SHP77 treated with DMSO at 0.1 percent for 48 hours (cell line): ENCODE measurements at places on chromosomes 1 and 21.

GRCh38 chr1:14777516-14778506 lies 179.3 kb downstream of the KAZN start:
- no peak for DNase-seq

- DNase-seq = no peak
Observed at GRCh38 chr1:12142891-12143630, 23.7 kb upstream of the TNFRSF1B start.

DNA sequence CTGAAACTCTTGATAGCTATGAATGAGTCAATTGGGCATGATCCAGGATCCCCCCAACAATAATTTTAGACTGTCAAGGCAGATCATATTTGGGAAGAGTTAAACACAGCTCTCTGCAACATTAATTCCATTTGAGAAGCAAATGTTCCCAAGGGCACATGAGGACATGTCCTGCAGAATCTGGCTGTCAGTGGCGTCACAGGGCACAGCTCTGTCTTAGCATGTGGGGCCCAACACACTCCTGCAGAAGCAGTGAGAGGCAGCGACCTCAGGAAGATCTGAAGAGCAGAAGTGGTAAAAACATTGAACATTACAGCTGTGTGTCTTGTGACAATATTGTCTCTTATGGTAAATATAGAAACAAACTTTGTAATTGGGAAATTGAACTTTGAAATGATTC lies 197.1 kb upstream of the PBX1 start:
- no peak for DNase-seq

DNA sequence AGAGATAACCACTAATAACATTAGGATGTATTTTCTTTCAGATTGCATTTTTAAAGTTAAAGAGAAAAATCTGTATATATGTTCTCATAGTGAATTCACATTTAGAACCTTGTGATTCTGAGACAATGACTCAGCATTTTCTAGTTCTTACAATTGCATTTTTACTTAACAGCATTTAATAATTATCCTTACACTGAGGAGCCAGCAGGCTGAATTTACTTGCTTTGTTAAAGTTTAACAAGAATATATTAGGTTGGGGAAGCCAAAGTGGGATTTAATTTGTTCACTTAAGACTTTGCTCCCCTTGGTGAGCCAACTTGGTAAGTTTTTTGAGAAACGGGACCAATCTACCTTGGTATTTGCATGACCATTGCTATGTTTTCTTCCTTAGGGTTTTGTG lies 4.5 kb downstream of the PATJ start:
- no peak for DNase-seq

DNA sequence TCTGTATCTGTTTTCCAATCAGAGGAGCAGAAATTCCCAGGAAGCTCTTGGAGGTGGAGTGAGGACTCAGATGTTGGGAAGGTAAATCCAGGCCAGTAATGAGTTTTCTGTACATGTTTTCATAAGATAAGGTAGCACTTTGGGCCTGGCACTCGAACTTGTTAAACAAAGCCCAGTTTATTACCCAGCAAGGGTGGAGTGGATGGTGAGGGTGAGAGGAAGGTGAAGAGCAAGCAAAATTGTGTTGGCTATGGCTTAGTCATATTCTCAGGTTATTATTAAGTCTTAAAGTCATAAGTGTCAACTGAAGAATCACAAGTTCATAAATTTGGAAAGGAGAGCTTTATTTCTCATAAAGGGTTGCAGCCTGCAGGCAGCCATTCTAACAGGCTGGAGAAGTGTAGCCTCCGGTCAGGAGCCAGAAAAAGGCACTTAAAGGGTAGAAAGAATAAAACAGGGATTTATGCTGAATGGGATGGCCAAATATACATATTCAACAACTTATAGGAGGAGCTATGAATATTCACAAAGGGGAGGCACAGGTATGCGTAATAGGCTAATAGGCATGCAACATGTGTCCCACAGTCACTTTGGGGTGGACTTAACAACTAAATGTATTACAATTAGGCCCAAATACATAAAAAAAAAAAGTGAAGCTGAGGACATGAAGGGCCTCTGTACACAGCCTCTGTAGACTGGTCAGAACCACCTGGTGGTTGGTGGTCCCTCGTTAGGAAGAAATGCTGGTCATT lies 523.9 kb downstream of the LMO4 start:
- DNase-seq = no peak

- no peak for DNase-seq
Observed at GRCh38 chr1:223179280-223179679, 36.2 kb upstream of the TLR5 start.

DNA sequence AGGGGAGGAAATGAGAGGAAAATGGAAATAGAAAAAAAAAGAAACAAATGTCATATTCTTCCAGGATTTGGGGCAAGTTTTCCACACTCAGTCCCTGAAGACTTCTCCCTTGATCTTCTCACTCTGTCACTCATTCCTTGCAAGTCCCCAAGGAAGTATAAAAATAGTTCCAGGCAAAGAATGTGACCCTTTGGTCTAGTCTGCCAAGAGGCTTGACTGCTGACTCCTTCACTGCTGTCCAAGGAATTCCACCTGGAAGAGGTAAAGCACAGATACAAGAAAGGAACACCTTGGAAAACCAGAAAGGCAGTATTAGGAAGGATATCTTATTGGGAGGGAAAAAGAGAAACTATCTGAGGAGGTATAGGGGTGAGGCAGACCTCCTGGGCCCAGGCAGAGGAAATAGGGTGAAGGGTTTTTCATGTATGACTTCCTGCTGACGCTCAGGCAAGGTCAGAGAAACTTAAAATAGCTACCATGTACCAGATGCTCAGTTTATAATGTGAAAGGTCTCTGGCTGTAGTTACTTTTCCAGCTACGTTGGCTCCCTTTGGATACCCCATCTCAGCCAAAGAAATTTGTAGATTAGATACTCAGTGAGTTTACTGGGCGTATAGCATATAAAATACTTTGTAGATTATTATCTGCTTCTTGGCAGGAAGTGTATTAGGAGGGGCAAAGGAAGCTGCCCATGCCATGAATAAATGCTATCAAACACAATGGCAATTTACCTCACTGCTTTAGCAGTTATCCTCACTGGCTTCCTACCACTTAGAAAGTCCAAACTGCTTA lies 2.0 kb upstream of the GJA5 start:
- DNase-seq = no peak

GRCh38 chr1:22805672-22806038 lies 95.0 kb downstream of the EPHB2 start:
- DNase-seq = no peak

DNA sequence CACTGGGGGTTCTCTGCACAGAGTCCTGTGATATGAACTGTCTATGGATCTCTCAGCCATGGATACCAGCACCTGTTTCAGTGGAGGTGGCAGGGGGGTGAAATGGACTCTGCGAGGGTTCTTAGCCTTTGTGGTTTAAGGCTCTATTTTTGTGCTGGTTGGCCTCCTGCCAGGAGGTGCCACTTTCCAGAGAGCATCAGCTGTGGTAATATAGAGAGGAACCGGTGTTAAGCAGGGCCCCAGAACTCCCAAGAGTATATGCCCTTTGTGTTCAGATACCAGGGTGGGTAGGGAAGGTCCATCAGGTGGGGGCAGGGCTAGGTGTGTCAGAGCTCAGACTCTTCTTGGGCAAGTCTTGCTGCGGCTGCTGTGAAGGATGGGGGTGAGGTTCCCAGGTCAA lies 330.0 kb upstream of the PLD5 start:
- DNase-seq = no peak

GRCh38 chr1:3590139-3590763 lies 21.1 kb downstream of the MEGF6 start:
- DNase-seq = no peak

DNA sequence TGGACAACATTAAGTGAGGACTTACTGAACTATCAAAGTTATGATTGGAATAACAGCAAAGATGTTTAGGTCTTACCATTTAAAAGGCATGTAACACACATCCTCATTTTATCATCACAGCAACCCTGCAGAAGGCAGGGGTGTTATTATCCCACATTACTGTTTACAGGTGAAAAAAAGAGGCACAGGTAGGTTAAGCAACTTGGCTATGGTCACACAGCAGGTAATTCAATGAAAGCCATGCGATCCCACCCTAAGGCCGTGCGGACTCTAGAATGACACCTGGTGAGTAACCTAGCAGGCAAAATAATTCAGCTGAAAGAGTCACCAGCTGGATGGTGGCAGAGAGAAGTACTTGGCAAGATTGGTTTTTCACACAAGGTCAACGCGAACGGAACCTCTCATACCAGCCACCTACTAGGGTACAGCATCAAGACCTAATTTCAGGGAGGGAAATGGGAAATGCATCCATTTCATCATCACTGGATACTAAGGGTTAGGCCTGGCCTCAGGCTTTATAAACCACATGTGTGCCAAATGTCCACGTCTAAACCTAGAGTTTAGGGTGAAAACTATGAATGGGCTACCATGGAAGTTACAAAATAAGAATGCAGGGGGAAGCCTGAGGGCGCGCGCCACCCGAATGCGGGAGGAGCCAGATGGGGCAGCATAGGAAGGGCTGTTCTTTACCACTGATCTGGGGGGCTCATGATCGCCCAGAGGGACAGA lies 85.3 kb downstream of the SLC66A1 start:
- no peak for DNase-seq

DNA sequence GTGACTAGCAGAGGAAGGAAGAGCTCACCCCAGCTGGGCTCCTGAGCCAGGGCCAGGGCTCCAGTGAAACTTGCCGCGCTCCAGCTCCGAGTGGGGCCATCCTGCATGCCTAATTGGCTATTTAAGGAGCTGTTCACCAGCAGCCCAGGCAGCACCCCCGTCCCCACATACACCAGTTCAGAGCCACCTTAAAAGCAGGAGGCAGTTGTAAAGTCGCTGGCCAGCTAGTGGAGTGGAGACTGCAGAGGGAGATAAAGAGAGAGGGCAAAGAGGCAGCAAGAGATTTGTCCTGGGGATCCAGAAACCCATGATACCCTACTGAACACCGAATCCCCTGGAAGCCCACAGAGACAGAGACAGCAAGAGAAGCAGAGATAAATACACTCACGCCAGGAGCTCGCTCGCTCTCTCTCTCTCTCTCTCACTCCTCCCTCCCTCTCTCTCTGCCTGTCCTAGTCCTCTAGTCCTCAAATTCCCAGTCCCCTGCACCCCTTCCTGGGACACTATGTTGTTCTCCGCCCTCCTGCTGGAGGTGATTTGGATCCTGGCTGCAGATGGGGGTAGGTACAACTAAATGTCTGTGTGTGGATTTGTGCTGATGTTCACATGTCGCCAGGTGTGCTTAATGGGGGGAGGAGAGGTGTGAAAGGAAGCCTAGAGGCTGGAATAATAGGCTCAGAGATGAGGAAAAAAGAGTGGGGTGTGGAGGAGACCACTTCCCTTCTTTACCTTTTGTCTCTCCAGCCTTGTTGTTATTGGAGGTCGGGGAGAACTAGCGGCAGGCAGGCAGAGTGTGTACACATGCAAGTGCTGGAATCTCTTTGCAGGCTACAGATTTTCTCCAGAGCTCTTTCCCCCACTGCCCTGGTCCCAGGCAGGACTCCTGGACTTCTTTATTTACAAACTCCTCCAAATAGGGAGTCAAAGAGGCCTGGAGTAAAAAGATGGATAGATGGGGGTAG lies at the start of gene CA14:
CA14 (plus strand) TSS at position 151 of the 962 bp plus-strand sequence; CDS start at position 506, 355 bp downstream.
- DNase-seq = peak; percentile 70

- no peak for DNase-seq
Observed at GRCh38 chr1:237197470-237198425, 155.8 kb downstream of the RYR2 start.

- DNase-seq = no peak
Observed at GRCh38 chr1:228848406-228848805, 113.1 kb downstream of the RHOU start.

- DNase-seq = no peak
Observed at GRCh38 chr1:60461925-60462595, 388.5 kb upstream of the C1orf87 start.

DNA sequence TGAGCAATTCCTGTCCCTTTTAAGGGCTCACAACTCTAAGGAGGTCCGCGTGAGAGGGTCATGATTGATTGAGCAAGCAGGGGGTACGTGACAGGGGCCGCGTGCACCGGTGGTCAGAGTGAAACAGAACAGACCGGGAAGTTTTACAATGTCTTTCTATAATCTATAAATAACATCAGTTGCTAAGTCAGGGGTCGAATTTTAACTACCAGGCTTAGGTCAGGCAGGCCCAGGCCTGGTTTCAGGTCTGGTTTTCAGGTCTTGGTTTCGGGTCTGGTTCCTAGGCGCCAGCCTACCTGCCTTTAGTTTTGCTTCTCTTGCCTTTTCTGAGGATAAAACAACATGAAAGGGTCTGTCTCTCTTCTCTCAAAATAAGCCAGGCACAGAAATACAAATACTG lies 476.0 kb upstream of the CAMK1G start:
- DNase-seq = no peak

- DNase-seq = no peak
Observed at GRCh38 chr1:211327346-211327921, 801 bp downstream of the TRAF5 start.

- DNase-seq = no peak
Observed at GRCh38 chr1:37851782-37852210, 7.6 kb downstream of the MTF1 start.

- DNase-seq = no peak
Observed at GRCh38 chr1:50783286-50783685, 176.8 kb downstream of the FAF1 start.

GRCh38 chr1:94852788-94853187 lies 32.6 kb downstream of the SLC44A3 start:
- DNase-seq = no peak

- DNase-seq = peak; percentile 9
Observed at GRCh38 chr1:26597629-26598039, 68.1 kb downstream of the RPS6KA1 start.

GRCh38 chr21:37251294-37251634 lies 15.9 kb downstream of the VPS26C start:
- no peak for DNase-seq

DNA sequence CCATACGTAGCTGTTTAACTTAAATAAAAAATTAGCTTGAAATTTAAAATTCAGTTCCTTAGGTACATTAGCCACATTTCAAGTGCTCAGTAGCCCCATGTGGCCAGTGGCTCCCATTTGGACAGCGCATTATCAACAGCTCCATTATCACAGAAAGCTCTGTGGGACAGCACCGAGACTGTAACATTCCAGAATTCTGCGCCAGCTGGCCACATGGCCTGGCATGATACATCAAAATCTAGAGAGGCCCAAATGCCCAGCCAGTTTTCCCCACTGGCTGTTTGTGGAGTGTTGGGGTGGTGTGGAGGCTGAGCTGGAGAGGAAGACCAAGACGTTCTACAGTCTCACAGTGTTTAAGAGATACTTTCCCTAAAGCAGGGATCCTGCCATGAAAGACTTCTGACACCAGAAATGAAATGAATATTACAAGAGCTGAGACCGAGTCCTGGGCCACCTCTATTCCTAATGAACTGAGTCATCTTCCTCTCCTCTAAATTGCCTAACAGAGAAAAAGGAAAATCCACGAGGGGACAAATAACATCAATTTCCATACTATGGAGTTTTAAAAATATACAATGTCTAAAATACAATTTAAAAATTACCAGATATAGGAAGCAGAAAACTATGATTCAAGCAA lies 27.3 kb upstream of the ACTA1 start:
- DNase-seq = no peak

GRCh38 chr1:186848509-186849130 lies 19.9 kb downstream of the PLA2G4A start:
- no peak for DNase-seq

DNA sequence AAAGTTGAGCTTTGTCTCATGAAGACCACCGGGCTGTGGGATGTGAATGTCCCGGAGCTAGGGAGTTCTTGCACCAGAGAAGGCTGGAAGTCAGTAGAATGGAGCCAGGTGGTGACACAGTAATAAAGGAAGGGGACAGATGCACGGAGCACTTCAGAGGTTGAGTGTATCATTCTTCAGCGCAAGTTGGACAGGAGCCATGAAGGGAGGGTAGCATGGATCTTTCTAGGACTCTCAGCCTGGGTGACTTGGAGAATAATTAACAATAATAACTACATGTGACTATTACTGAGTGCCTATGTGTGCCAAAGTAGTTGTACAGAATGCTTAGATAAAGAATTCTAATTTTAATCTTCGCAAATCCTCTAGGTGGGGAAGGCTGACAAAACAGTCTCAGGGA lies 258.7 kb upstream of the AJAP1 start:
- DNase-seq = peak; percentile 14
